ENCODE measurements at places on chromosomes 3 and 15. TPM values are rescaled to one million over a fixed set of nuclear protein-coding genes. Genes with fewer than 3 reads are reported as not detected.

Gene PLSCR2
- not detected for total RNA-seq

Gene TRPC1
- total RNA-seq, result 4.7 TPM

Gene FAM107A
- 0.13 TPM for total RNA-seq

Gene GLDN
- not detected for total RNA-seq

Gene GOLGA8T
- total RNA-seq, result 2.0 TPM

Gene GXYLT2
- total RNA-seq, result 2.1 TPM

Gene ELL3
- 1.3 TPM for total RNA-seq

Gene TNFSF10
- not detected for total RNA-seq

Gene CYP11A1
- not detected for total RNA-seq

Gene TUSC7
- not detected for total RNA-seq

All from A549 treated with GW870086 at 1 μM for 4 hours (cell line).